Cerebellum (tissue), 4 donors: ENCODE measurements at places on chromosomes 1 and 21.

DNA sequence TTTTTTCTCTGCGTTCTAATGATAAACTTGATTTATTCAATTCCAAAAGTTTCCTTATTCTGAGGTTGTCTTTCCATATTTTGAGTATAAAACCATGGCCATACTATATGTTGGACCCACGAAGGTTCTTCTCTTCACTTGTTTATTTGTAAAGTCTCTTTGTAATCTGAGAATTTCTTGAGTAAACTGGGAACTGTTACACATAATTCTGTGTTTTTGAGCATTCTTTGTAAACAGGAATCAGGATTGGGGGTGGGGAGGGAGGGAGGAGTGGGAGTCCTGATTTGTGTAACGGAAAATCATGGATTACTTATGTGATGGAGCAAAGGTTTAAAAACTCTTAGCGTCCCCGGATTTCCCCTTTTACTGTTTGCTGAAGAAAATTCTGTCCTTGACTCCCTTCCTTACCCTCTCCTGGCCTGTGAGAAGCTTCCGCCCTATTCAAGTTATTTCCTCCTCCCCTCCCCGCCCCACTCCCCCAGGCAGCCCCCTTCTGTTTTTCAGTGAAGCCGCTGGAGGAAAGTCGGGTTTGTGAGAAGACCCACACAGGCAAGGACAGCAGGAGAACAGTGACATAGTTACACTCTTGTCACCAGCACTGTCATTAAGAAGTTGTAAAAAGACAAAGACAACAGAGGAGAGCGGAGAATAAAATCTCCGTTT, 6.4 kb upstream of the NBPF11 start:
- DNase-seq: no peak

- no peak for DNase-seq
These were observed 25.4 kb downstream of the NFASC start for GRCh38 chr1:204896023-204896422.

DNA sequence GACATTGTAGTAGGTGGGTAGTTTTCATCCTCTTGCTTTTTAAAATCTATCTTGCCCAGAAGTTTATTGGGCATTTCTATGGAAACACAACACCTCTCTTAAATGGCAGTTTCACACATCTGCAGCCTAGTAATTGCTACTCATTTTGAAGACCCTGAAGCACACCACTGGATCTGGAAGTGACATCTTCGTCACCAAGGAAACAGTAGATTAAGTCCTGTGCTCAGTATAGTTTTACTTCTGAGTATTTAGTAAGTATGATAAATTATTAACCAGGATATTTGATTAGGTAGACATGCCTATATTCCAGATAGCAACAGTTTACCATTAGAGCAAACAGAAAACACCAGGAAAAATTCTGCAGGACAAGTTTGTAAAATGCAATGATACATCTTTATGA, 48.7 kb downstream of the UCK2 start:
- DNase-seq: no peak

DNA sequence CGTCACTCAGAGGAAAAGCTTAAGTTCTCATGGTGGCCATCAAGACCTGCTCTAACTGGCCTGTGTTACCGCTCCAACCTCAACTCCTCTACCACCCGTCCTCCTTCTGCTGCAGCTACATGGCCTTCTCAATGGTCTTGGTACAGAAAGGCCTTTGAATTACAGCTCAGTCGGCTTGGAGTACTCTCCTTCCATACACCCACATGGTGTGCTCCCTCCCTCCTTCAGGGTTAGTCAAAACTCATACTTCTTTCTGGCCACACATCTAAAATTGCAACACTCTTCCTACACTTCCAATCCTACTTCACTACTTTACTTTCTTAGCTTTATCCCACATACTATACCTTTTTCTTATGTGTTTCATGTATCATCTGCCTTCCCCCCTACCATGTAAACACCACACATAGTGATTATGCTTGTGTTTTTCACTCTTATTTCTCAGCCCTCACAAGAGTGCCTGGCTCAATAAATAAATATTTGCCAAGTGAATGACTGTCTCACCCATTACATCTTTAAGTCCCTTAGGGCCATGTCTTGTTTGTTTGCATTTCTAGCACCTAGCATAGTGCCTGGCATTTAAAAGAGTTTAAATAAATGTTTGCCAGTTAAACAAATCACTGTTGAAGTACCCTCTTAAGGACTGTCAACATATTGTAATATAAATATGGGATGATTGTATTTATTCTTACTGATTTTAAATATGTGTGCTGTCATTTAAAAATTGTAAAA, 37.6 kb upstream of the HMCN1 start:
- no peak for DNase-seq

DNA sequence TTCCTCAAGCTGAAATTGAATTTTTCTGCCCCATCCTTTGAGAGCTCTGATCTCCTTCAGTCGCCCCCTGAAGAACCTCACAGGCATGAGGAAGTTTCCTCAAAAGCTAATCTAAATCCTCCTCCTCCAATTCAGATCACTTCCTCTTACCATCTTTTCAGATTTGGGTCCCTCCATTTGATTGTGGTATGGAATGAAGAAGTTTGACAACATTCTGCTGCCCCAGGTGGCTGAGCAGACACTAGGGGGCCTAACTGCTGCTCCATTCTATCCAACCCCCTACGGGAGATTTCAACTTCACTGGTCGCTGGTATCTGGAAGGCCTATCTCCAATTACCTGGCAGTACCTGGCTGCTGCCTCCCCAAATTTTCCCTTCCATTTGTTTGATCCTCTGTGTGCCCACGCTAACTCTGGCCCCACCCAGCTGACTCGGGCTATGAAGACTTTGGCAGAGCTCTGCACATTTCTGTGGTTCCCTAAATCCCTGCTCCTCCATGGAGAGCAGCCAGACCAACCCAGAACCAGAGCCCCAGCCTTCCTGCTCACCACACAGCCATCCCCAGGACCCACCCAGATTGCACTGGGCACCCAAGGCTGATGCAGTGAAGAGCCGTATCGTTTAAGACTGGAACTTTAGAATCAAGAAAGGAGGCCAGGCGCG, 7.8 kb downstream of the IRF6 start:
- DNase-seq: no peak

GRCh38 chr1:204445860-204446412, 34.3 kb upstream of the PPP1R15B start:
- no peak for DNase-seq

DNA sequence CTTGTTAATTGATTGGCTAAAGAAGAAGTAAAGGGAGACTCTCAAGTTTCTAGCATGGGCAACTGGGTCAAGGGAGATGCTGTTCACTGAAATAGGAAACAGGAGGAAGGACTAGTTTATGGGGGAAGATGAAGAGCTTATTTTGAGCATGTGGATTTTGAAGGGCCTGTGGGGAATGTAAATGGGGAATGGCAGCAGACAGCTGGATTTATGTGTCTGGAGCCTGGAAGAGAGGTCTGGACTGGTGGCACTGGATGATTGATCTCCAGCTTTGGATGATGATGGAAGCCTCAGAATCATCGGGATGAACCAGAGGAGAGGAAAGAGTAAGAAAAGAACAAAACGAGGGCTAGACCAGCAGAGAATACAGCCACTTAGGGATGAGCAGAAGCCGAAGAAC, 54.9 kb upstream of the ENAH start:
- no peak for DNase-seq

GRCh38 chr1:172997941-172998361, 52.8 kb downstream of the TNFSF18 start:
- no peak for DNase-seq
